ENCODE measurements at places on chromosomes 11 and 22.

- DNase-seq = no peak
Measured at GRCh38 chr11:61524446-61524845, 15.9 kb downstream of the LRRC10B start.

- peak; percentile 72 for DNase-seq
Measured at GRCh38 chr22:25403811-25404471, 160.5 kb upstream of the GRK3 start.

GRCh38 chr11:3605771-3606203, 36.0 kb downstream of the ART5 start:
- DNase-seq = no peak

DNA sequence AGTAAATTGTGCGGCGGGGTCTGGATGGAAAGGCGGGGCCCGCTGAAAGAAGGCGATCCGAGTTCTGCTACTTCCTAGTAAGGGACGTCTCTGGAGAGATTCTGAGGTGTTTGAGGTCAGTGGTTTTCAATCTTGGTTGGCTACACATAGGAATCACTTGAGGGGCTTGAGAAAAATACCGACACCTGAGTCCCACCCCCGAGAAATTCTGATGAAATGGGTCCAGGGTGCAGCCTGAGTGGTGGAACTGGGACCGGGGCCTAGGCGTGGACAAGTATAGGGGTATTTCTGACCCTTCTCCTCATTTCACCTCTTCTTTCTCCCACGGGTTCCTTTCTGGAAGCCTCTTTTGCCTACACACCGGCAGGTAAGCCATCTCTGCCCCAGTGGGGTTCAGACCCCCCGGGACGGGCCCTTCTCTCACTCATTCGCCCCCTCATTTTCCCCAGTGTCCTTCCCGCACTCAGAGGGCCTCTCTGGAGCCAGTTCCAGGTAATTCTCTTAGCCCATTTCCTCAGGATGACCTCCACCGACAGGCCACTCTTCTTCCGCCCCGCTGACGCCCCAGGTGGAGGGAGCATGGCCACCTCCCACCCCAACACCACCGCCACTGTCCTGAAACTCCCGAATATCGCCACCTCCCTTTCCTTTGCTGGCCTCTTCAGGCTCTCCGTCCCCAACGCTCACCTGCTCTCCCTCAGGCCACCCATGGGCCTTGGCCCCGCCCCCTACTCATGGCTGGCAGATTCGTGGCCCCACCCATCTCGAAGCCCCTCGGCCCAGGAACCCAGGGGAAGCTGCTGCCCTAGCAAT, 11.8 kb downstream of the ROBO3 start:
- DNase-seq = no peak

DNA sequence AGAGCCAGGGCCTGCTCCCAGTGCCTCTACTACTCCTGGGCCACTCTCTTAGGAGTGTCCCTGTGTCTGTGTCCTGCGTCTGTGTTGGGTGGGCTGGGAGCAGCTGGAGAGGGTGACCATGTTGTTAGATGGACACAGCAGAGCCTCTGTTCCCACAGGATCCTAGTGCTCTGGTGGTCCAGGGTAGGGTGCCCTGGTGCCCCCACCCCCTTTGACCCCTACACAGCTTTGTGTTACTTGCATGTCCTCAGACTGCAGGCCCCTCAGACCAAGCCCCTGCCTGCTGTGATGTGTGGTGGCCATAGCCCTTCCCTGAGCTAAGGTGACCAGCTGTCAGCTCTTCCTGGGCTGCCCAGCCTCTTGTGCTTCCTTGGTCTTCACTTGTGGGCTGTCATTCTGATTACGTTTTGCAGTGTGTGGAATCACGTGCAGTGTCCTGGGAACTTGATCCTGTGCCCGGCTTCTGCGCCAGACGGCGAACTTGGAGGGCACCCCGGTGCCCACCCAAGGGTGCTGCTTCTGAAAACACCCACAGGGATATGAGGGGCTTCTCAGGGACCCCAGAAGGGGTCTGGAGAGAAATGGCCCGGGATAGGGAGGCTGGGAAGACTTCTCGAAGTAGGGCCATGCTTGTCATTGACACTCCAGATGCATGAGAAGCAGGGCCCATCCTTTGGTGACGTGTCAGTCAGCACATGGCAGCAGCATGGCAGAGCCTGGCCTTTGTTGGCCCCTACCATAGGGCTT, 1.5 kb downstream of the TANGO2 start:
- DNase-seq = no peak

DNA sequence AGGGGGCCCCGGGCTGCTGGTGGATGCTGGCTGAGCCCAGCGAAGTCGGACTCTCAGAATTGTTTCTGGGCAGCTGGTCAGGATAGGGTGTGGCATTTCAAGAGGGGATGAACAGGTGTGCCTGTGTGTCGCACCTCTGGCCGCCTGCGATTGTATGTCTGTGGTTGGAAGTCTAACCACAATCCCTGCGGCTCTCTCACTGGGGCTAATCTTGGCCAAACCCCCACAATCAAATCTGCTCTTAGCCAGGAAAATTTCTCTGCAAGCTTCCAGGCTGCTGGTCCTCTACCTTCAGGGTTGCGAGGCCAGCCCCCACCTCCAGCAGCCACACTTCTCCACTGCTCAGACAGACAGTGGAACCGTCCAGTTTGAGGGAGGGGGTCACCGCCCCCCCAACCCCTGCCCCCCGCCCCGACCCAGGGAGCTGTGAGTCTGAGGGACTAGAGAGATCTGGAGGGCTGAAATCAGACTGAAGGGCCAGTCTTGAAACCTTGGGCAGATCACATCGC, 953 bp downstream of the ATG16L2 start:
- DNase-seq = no peak

DNA sequence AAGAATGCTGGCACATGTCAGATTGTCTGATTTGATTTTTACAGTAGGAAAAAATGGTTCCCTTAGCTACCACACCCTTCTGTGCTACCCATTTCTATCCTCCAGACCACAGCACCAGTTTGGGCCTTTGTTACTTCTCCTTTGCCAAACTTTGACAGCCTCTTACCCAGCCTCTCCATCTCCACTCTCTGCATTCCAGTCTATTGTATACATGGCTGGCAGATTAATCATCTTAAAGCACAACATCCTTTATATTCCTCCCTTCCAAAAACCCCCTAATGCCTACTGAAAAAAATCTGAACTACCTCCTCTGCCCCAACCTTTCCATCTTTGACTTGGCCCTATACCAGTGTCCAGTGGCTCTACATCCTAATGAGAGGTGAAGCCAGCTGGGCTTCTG, 10.8 kb upstream of the PANX1 start:
- peak; percentile 25 for DNase-seq

GRCh38 chr11:57474803-57475115, 14.4 kb downstream of the RTN4RL2 start:
- DNase-seq = no peak

DNA sequence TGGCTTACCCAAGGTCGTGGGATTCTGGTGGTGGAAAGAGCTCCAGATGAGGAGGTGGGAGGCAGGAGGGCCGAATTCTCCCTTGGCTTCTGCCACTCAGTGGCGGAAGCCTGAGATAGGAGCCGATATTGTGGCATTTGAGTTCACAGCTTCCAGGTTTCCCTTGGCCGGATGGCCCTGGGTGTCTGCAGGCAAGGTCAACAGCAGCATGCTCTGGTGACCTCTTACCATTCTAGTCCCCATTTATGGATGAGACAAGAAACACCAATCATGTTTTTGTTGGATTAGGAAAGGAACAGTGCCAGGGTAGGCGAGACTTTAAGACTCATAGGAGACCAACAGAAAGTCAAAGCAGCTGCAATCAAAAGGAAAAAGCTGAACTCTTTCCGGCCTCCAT, 89.7 kb downstream of the GRAMD1B start:
- DNase-seq = no peak

GRCh38 chr11:14124886-14125285, 162.4 kb downstream of the SPON1 start:
- no peak for DNase-seq

Data from GM23248 (cell line).